ENCODE measurements at places on chromosomes 11 and 22.
A peak's percentile ranks its signal among the peaks of the same experiment; 100 is the strongest.

DNA sequence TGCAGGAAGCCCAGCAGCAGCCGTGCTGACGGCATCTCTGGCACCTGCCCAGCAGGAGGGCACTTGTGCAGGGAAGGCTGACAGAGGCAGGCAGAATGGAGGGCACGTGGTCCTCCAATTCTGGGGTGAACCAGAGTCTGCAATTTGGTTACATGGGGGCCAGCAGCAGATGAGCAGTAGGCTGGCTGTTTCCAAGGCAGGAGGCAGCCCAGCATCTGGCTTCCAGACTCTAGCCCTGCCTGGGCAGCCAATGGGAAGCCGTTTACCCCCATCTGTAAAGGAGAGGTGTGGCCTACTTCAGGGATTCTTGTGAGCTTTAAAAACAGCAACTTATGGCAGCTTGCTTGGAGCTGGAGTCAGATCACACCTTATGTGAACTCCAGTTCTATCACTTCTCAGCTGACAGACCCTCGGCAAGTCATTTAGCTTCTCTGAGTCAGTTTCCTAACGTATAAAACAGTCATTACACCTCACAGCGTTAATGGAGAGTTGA, 27.9 kb upstream of the RASL10A start:
- H3K4me1 ChIP-seq, result peaks cover 26% of the 10 kb centered on the region
- H3K27ac ChIP-seq, result no peak overlapping the region

GRCh38 chr11:46298699-46299433, 21.4 kb downstream of the CREB3L1 start:
- no peak for DNase-seq
- no peak overlapping the region for H3K4me3 ChIP-seq
- H3K36me3 ChIP-seq, result peaks cover 4% of the 10 kb centered on the region
- peaks cover 8% of the 10 kb centered on the region for H3K27me3 ChIP-seq
- H3K27ac ChIP-seq, result no peak overlapping the region

DNA sequence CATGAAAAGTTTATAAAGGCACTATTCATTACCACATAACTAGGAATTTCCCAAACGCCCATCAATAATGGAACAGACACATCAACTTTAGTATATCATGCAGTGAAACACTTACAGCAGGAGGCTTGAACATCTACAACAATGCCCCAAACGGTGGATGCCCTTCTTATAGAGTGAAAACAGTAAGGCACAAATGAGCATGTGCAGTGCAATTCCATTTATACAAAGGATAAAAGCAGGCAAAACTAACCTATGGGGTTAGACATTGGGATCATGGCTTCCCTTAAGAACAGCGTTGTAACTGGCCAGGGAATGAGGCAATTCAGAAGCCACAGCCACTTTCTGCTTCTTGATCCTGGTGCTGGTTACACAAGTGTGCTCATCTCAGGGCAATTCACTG, 1363.0 kb downstream of the TBC1D22A start:
- H3K27ac ChIP-seq, result no peak overlapping the region
- peaks cover 7% of the 10 kb centered on the region for H3K4me1 ChIP-seq
- no peaks in the 10 kb centered on the region for H3K36me3 ChIP-seq
- no peak overlapping the region for H3K4me3 ChIP-seq
- DNase-seq, result no peak

- no peaks in the 10 kb centered on the region for H3K36me3 ChIP-seq
- H3K27ac ChIP-seq, result peak within 1 kb of the TSS; percentile 94
- DNase-seq, result peak; percentile 72
Measured at GRCh38 chr11:66856496-66857233, at the start of gene LRFN4. LRFN4 (plus strand) TSS chr11:66857064; CDS start chr11:66857745, 681 bp downstream.

DNA sequence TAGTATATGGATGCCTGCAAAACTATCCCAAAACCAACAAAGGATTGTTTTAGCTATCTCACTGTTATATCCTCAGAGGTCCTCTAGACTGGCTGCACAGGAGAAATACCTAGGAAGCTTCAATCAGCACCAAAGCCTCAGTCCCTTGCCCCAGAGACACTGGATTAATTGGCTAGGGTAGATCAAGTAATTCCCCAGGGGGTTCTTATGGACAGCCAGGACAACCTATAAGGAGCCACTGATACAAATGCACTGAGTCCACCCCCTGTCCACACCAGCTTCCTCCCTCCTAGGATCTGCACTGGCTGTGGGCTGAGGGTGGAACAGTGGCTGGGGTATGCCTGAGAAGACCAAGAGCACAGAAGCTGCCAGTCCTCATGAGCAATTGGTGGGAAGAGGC, 16.3 kb downstream of the ADORA2A start:
- no peak for DNase-seq
- peaks cover 40% of the 10 kb centered on the region for H3K4me1 ChIP-seq
- H3K27ac ChIP-seq, result no peak overlapping the region
- no peaks in the 10 kb centered on the region for H3K36me3 ChIP-seq
- peaks cover 6% of the 10 kb centered on the region for H3K27me3 ChIP-seq

GRCh38 chr11:86787018-86787536, 13.3 kb upstream of the PRSS23 start:
- H3K27me3 ChIP-seq, result no peaks in the 10 kb centered on the region
- H3K27ac ChIP-seq, result no peak overlapping the region
- no peak for DNase-seq
- peaks cover 46% of the 10 kb centered on the region for H3K4me1 ChIP-seq
- H3K4me3 ChIP-seq, result no peak overlapping the region
- H3K36me3 ChIP-seq, result no peaks in the 10 kb centered on the region

GRCh38 chr11:82867495-82868082, 32.6 kb downstream of the PRCP start:
- H3K27me3 ChIP-seq, result no peaks in the 10 kb centered on the region
- peak; percentile 84 for DNase-seq
- H3K36me3 ChIP-seq, result no peaks in the 10 kb centered on the region
- no peak overlapping the region for H3K27ac ChIP-seq
- peaks cover 21% of the 10 kb centered on the region for H3K4me1 ChIP-seq
- H3K4me3 ChIP-seq, result no peak overlapping the region

DNA sequence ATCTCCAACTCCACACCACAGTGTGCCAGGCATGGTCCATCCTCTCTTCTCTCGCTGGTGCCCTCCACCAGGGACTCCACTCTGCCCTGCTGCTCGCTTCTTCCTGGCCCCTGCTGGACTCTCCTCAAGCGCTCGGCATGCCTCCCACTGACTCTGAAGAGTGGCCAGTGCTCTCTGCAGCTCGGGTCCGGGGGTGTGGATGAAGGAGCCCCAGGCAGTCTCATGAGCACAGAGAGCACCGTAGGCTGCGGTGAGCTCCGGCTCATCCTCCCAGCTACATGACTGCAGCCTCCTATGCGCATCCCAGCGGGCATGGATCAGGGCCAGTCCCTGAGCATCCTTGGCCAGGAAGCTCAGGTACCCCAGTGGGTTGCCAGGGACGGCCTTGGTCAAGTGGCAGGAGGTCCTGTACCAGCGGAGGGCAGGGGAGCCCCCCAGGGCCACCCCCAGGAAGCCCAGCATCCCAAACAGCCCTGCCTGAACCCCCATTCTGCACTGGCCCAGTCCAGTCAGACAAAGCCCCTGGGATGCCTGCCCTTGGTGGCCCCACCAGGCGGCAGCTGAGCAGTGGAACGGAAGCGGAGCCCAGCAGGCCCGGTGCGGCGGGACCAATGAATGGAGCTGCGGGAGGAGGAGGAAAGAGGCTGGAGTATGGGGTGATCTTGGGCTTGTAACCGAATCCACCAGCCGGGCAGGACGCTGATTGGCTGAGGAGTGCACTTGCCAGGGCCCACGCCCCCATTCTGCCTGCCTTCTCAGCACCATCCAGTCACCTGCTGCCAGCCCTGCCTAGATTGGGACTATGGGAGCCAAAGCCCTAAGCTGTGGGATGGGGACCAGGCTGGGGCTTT, at the start of gene PLA2G3:
Gene PLA2G3, minus strand, starts transcription at position 643 of the 851 bp plus-strand sequence. Its CDS starts 154 bp downstream, at position 489.
- H3K27me3 ChIP-seq, result peaks cover 19% of the 10 kb centered on the region
- H3K27ac ChIP-seq, result no peak within 1 kb of the TSS
- peak within 1 kb of the TSS; percentile 88 for H3K4me3 ChIP-seq

DNA sequence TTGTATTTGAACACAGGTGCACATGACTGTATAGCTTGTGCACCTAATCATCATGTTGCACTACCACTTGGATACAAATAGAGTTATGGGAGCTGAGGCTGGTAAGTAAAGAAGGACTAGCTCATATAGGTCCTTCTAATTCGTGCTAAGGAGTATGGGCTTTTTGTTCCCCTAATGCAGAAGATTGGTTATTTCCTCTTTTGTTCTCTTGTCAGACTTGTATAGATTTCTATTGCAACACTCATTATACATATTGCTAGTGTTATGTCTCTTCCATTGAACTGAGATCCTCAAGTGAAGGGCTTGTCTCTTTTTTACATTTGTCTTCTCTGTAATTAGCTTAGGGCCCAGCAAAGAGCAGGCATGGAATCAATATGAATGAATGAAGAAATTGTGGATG, 54.1 kb upstream of the ARHGAP20 start:
- H3K36me3 ChIP-seq, result no peaks in the 10 kb centered on the region
- no peak overlapping the region for H3K27ac ChIP-seq
- no peak for DNase-seq
- no peak overlapping the region for H3K4me3 ChIP-seq
- peaks cover 12% of the 10 kb centered on the region for H3K4me1 ChIP-seq

GRCh38 chr11:69126286-69126685, 29.4 kb upstream of the SMIM38 start:
- H3K4me1 ChIP-seq, result peaks cover 39% of the 10 kb centered on the region
- no peak overlapping the region for H3K4me3 ChIP-seq
- H3K27me3 ChIP-seq, result no peaks in the 10 kb centered on the region
- no peak overlapping the region for H3K27ac ChIP-seq
- peaks cover 6% of the 10 kb centered on the region for H3K36me3 ChIP-seq

DNA sequence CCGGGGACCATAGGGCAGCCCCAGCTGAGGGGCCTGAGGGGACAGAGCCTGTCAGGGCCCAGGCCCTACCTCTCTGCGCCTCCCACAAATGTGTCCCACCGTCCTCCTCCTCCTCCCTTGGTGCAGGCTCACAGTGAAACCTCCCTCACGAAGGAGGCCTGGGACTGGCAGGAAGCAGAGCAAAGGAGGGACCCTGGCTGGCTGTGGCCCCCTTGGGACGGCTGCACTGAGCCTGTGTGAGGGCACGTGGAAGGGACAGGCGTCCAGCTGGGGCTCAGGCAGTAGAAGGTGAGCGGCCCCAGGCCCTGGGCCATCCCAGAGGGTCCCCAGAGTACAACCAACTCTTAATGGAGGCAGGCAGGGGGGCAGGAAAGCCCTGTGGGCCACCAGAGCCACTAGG, 60.7 kb downstream of the ELFN2 start:
- no peak for DNase-seq
- H3K36me3 ChIP-seq, result no peaks in the 10 kb centered on the region
- no peak overlapping the region for H3K4me3 ChIP-seq

DNA sequence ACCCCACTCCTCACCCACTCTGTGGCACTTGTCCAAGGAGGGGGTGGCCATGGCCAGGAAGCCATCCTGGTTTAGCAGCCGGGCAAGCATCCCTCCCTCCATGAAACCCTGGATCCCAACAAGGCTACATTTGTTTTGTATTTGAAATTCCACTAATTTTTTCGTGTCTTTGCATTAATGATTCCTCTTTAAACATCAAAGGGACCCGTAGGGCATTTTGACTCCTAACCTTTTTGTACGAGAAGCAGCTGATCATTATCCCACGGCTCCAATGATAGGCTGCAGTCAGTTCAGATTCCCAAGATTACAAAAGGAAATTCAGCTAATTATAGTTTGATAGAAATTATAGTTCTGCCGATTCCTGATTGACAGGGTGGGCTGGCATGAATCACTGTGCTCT, 10.7 kb downstream of the MYEOV start:
- H3K4me1 ChIP-seq, result peaks cover 9% of the 10 kb centered on the region
- no peak overlapping the region for H3K4me3 ChIP-seq
- no peaks in the 10 kb centered on the region for H3K36me3 ChIP-seq
- H3K27me3 ChIP-seq, result peaks cover 13% of the 10 kb centered on the region

- no peak overlapping the region for H3K4me3 ChIP-seq
- no peak overlapping the region for H3K27ac ChIP-seq
- peaks cover 8% of the 10 kb centered on the region for H3K27me3 ChIP-seq
- H3K4me1 ChIP-seq, result peaks cover 24% of the 10 kb centered on the region
Measured at GRCh38 chr11:11552529-11553087, 69.2 kb downstream of the GALNT18 start.

- DNase-seq, result no peak
- H3K4me3 ChIP-seq, result no peak overlapping the region
- H3K4me1 ChIP-seq, result peaks cover 4% of the 10 kb centered on the region
- H3K27ac ChIP-seq, result no peak overlapping the region
- no peaks in the 10 kb centered on the region for H3K36me3 ChIP-seq
- peaks cover 23% of the 10 kb centered on the region for H3K27me3 ChIP-seq
Measured at GRCh38 chr11:107924306-107924705, 3.9 kb upstream of the RAB39A start.

- no peaks in the 10 kb centered on the region for H3K27me3 ChIP-seq
- DNase-seq, result no peak
- no peak overlapping the region for H3K27ac ChIP-seq
- no peak overlapping the region for H3K4me3 ChIP-seq
- no peaks in the 10 kb centered on the region for H3K4me1 ChIP-seq
- H3K36me3 ChIP-seq, result no peaks in the 10 kb centered on the region
Measured at GRCh38 chr11:99383648-99384245, 363.0 kb downstream of the CNTN5 start.

DNA sequence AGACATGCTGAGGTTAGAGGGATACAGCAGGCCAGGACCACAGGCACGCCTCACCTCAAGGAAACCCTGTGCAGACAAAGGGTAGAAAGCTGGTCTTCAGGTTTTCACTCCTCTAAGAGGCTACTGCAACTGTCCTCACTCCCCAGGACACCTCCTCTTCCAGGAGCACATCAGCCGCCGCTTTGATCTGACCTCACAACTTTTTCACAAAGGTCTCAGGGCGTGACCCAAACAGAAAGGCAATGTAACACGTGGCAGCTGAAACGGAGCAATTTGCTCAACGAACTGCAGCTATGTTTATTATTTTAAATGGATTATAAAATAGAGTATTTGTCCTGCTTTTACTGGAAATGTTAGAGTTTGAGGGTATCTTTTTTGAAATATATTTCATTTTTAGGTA, 46.1 kb downstream of the LARGE1 start:
- peaks cover 56% of the 10 kb centered on the region for H3K4me1 ChIP-seq
- no peak for DNase-seq
- no peaks in the 10 kb centered on the region for H3K36me3 ChIP-seq
- peaks cover 3% of the 10 kb centered on the region for H3K27me3 ChIP-seq
- H3K4me3 ChIP-seq, result no peak overlapping the region

- no peak for DNase-seq
- no peak overlapping the region for H3K27ac ChIP-seq
- H3K36me3 ChIP-seq, result peaks cover 27% of the 10 kb centered on the region
- no peak overlapping the region for H3K4me3 ChIP-seq
- no peaks in the 10 kb centered on the region for H3K27me3 ChIP-seq
- H3K4me1 ChIP-seq, result peaks cover 6% of the 10 kb centered on the region
Measured at GRCh38 chr11:9955391-9955790, 291.5 kb downstream of the SWAP70 start.

DNA sequence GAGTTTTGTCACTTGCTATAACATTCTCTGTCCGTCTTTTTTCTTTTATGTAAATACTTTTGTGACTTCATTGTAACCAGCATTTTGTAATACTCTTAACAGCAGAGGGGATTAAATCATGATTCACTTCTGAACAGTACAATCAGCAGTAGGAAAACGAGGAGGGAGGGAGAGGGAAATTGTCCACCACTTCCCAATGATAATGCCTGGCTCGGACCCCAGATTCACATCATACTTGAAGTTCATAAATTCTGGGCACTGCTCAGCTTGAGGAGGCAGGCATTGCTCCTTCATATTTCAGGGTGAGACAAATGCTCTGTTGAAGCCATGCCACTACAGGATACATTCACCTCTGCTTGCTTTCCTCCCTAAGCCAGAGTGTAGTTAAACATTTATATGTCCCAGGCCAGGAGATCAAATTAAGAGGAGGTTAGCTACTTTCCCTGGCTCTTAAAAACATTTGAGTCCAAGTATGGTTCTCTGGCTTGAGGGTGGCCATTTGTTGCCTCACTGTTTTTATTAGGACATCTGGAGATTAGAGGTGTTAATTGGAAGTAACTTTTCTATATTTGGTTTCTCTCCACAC, 129.0 kb upstream of the LDLRAD3 start:
- no peak overlapping the region for H3K27ac ChIP-seq
- H3K4me1 ChIP-seq, result peaks cover 39% of the 10 kb centered on the region
- peaks cover 6% of the 10 kb centered on the region for H3K27me3 ChIP-seq
- DNase-seq, result no peak
